ENCODE measurements at places on chromosomes 4 and X.

GRCh38 chrX:47585273-47585672, 3.0 kb downstream of the TIMP1 start:
- ATAC-seq = no peak

DNA sequence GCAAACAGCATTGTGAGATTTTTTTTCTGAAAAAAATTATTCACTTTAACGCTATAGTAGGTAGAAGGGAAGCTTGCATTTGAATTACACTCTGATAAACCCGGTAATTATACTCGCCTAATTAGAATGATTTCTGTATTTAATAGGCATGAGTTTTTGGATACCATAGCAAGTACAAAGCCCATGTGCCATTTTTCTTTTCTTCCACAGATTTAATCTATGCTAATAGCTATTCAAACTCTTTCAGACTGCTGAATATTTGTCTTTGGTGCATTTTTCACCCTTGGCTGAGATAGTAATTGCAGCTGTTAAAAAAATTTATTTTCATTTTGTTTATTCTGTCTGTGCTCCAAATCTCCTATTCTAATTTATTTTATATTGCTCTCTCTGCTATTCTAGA, 113.0 kb downstream of the EGF start:
- ATAC-seq = no peak

GRCh38 chr4:57020467-57021101, 41.9 kb downstream of the POLR2B start:
- no peak for ATAC-seq

- no peak for ATAC-seq
These were observed 34.3 kb downstream of the RAPGEF2 start for GRCh38 chr4:159137176-159137575.

GRCh38 chr4:161760008-161760407, 403.8 kb downstream of the FSTL5 start:
- ATAC-seq = no peak

- ATAC-seq = peak; percentile 55
These were observed 30.5 kb downstream of the RHOH start for GRCh38 chr4:40227284-40227683.

DNA sequence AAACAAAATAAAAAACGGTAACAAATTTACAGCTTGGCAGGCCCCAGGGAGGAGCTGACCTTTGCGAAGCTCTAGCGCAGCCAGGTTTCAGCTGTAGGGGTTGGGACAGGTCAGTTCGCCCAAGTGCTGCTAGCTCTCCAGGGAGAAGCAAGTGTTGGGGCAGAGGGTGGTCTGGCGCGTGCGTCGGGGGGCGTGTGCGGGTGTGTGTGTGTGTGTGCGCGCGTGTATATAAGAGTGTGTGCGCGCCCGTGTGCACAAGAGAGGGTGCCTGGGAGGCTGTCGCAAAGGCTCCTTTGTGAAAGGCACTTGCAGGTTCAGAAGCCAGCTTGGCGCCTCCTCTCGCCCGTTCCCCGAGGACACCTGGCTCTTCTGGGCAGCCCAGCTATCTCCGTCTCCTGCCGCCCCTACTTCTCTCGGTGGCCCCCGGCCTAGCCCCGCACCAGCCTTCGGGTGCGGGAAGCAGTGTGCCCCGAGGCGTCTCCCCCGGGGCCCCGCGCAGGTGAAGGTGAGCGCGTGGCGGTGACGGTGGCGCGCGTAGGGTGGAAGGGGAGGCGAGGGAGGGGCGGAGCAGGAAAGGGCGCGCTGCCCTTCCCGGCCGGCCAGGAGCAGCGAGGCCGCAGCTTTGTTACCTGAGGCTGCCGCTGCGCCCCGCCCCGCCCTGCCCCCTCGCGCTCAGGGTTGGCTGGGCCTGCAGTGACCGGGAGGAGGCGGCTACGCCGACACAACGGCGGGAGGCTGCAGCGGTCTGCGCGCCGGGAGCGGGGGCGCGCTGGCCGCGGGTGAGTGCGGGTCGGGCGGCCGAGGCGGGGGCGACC, at the start of gene FHDC1:
Gene FHDC1 (plus strand): TSS at position 693 of the 815 bp plus-strand sequence. CDS start 6,735 bp downstream, outside the sequence.
- no peak for ATAC-seq

DNA sequence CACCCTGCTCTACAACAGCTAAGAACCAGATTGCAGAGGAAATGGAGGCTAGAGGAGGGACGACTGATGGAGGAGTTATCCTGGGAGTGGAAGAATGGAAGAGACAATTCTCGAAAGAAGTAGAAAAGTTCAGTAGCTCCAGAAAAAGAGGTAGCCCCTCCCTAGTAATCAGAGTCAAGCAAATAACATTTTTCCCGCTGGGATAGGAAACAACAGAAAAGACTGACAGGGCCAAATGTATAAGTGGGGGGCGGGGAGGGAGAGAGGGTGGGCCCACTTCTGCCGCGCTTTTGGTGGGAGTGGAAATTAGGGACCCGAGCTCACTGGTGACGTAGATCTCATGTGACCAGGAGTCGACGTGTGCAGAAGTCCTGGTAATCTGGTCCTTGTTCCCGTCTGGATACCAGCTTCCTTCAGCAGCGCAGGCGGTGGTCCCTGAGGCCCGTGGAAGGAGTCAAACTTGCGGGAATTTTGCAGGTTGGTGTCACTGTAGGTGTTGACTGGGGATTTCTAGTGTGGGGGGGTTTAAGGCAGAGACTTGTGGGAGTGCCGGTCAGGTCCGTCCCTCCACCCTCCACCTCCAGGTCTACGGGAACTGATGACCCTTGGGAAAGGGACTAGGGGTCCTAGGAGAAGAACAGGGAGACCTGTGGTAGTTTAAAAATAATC, at the start of gene TCEAL9:
Gene TCEAL9 (plus strand): TSS at position 377 of the 669 bp plus-strand sequence. CDS start 1,179 bp downstream, outside the sequence.
- ATAC-seq = no peak

- ATAC-seq = peak; percentile 85
These were observed 29.6 kb downstream of the HERC3 start for GRCh38 chr4:88621763-88622327.

GRCh38 chr4:1337376-1337831, 9.6 kb upstream of the UVSSA start:
- ATAC-seq = peak; percentile 87

GRCh38 chr4:81682492-81682891, 210.8 kb upstream of the RASGEF1B start:
- ATAC-seq = no peak

- no peak for ATAC-seq
These were observed 28.8 kb upstream of the CFAP47 start for GRCh38 chrX:35890699-35891098.

GRCh38 chr4:41142376-41143310, 71.7 kb downstream of the APBB2 start:
- ATAC-seq = no peak

GRCh38 chr4:139337612-139338011, 35.3 kb upstream of the NDUFC1 start:
- no peak for ATAC-seq

- no peak for ATAC-seq
These were observed 15.5 kb upstream of the SCRG1 start for GRCh38 chr4:173414456-173414855.

GRCh38 chr4:172978848-172979247, 189.8 kb upstream of the GALNT7 start:
- no peak for ATAC-seq
